ENCODE measurements at places on chromosomes 3 and 15. TPM values are rescaled to one million over a fixed set of nuclear protein-coding genes. Genes with fewer than 3 reads are reported as not detected.

The ALDH1L1 gene
- total RNA-seq = 65.3 TPM

DNA sequence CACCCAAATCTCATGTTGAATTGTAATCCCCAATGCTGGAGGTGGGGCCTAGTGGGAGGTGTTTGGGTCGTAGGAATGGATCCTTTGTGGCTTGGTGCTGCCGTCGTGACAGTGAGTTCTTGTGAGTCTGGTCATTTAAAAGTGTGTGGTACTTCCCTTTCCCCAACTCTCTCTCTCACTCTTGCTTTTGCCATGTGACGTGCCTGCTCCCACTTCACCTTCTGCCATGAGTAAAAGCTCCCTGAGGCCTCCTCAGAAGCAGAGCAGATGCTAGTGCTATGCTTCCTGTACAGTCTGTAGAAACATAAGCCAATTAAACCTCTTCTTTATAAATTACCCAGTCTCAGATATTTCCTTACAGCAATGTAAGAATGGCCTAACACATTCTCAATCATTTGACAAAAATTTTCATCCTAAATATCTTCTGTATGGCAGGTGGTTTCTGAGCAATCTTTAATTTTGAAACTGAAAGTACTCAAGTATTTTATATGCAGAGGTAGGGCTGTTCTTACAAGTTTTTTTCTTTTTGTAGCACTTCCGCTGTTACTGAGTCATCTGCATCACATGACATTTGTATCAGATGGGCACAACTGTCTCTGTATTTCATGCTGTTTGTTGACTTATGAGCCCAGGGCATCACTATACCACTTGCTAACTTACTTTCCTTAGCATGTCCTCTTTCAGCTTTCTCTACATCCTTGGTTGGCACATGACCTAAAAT lies 8.8 kb downstream of the RPL39L start:
- H3K27ac ChIP-seq = no peak overlapping the region
- H3K27me3 ChIP-seq = no peaks in the 10 kb centered on the region

GRCh38 chr15:31435261-31435911 lies 108.8 kb downstream of the KLF13 start:
- H3K36me3 ChIP-seq = no peaks in the 10 kb centered on the region
- peak overlapping the region; percentile 48 for H3K27ac ChIP-seq
- peaks cover 15% of the 10 kb centered on the region for H3K4me1 ChIP-seq
- peak; percentile 84 for DNase-seq
- H3K27me3 ChIP-seq = no peaks in the 10 kb centered on the region
- no peak overlapping the region for H3K4me3 ChIP-seq

The SEMA3G gene
- total RNA-seq = 13.2 TPM

GRCh38 chr15:58538225-58538727 lies 106.5 kb downstream of the LIPC start:
- H3K36me3 ChIP-seq = no peaks in the 10 kb centered on the region
- H3K27me3 ChIP-seq = no peaks in the 10 kb centered on the region
- H3K27ac ChIP-seq = no peak overlapping the region

DNA sequence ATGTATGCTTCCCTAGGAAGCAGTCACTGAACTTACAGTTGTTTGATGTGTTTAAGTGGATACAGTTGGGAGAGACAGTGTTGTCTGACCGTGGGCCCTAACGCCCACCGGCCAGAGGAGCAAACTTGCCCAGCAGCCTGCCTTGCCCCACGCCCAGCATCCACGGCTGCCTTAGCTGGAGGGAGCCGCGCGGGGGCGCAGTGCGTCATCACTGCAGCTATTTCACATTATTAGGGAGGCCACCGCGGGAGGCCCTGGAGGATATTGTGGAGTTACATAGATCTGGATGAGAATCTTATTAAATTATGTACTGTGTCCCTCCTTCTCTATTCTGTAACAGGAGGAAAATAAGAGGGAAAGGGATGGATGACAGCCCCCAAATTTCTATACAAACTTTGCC lies 267.2 kb downstream of the GABRG3 start:
- H3K27me3 ChIP-seq = no peaks in the 10 kb centered on the region
- H3K36me3 ChIP-seq = no peaks in the 10 kb centered on the region
- H3K4me3 ChIP-seq = no peak overlapping the region

- no peaks in the 10 kb centered on the region for H3K36me3 ChIP-seq
- no peak overlapping the region for H3K27ac ChIP-seq
Measured at GRCh38 chr3:123880998-123881561, 3.1 kb downstream of the MYLK start.

DNA sequence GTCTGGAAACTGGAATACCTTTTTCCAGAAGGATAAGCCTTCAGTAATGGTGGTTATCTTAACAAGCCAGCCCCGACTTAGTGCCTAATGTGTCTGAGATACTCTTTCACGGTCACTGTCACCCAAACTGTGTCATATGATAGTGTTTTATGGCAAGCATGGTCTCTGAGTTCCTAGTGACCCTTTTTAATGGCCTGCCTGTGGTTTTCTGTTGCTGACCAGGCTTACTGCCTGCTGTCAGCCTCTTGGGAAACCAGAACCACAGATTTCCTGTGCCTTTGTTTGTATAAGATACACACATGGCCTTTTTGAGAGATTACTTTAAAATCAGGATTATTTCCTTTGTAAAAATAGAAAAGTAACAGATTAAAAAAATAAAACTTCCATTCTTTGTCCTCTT lies 22.4 kb downstream of the HPS3 start:
- peaks cover 12% of the 10 kb centered on the region for H3K36me3 ChIP-seq
- peaks cover 5% of the 10 kb centered on the region for H3K4me1 ChIP-seq
- DNase-seq = no peak
- no peak overlapping the region for H3K27ac ChIP-seq
- H3K4me3 ChIP-seq = no peak overlapping the region
- H3K27me3 ChIP-seq = no peaks in the 10 kb centered on the region

The EIF4E3 gene
- total RNA-seq = 8.2 TPM

DNA sequence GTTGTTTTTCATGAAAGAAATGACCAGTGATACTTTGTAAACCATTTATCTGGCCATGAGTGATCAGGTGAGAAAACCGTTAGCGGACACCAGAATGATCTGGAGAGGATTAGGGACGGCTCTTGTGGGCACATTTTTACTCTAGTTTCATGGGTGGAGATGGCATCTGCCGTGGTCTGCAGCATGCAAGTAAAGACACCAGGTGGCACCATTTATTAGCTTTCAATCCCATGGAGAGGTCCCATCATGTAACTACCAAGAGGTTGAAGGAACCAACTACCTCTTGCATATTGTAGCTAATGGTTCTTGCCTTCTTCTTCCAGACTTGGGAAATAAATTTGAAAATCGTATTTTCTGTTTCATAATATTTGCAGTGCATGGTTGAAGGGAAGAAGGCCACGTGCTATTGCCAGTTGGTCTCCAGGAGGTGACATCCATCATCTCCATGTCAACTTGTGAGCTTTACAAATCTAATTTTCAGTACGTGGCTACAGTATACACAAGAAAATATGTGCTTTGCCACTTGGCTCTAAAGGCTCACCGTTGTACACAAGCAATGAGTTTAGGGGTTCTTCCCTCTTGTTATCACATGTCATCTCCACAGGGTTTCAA lies 1.5 kb upstream of the MAPKBP1 start:
- peak; percentile 56 for DNase-seq
- H3K4me1 ChIP-seq = peaks cover 37% of the 10 kb centered on the region
- no peaks in the 10 kb centered on the region for H3K36me3 ChIP-seq
- H3K4me3 ChIP-seq = no peak overlapping the region
- H3K27me3 ChIP-seq = no peaks in the 10 kb centered on the region

The TRH gene
- not detected for total RNA-seq

The SYNPR gene
- 0.52 TPM for total RNA-seq

DNA sequence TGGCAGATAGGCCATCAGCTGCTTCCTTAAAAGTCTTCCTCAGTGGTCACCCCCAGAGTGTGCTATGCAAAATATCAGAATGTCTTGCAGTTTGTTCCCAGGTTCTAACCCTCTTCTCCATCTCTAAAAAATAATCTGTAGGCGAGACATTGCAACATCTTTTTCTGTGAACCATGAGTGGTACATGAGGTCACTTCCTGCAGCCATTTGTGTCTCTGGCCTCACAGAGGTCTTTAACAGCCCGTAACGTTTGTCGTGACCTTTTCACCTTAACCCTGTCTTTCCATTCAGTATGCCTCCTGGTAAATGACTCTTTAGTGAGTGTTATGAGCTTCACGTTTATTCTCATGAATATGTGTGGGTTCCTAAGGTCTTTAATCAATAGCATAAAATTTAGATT lies 145.4 kb downstream of the KLHL25 start:
- H3K27me3 ChIP-seq = no peaks in the 10 kb centered on the region
- H3K36me3 ChIP-seq = peaks cover 2% of the 10 kb centered on the region
- no peak for DNase-seq
- no peak overlapping the region for H3K27ac ChIP-seq

The IL5RA gene
- total RNA-seq = not detected

The EPHA6 gene
- total RNA-seq = 0.52 TPM

The ADGRG7 gene
- total RNA-seq = not detected

- no peak for DNase-seq
- no peak overlapping the region for H3K4me3 ChIP-seq
- no peak overlapping the region for H3K27ac ChIP-seq
Measured at GRCh38 chr3:67937498-67938118, 283.2 kb upstream of the SUCLG2 start.

- no peak overlapping the region for H3K27ac ChIP-seq
- H3K4me3 ChIP-seq = no peak overlapping the region
- H3K27me3 ChIP-seq = no peaks in the 10 kb centered on the region
- H3K4me1 ChIP-seq = peaks cover 5% of the 10 kb centered on the region
Measured at GRCh38 chr15:77482570-77482969, 61.9 kb downstream of the HMG20A start.

- peak overlapping the region; percentile 14 for H3K27ac ChIP-seq
- peaks cover 16% of the 10 kb centered on the region for H3K4me1 ChIP-seq
- no peaks in the 10 kb centered on the region for H3K27me3 ChIP-seq
- no peak for DNase-seq
- no peaks in the 10 kb centered on the region for H3K36me3 ChIP-seq
- H3K4me3 ChIP-seq = no peak overlapping the region
Measured at GRCh38 chr3:64756398-64756986, 68.7 kb upstream of the ADAMTS9 start.

GRCh38 chr3:134517791-134518190 lies 31.9 kb downstream of the CEP63 start:
- no peaks in the 10 kb centered on the region for H3K36me3 ChIP-seq
- no peaks in the 10 kb centered on the region for H3K4me1 ChIP-seq
- H3K27ac ChIP-seq = no peak overlapping the region
- DNase-seq = no peak
- H3K27me3 ChIP-seq = no peaks in the 10 kb centered on the region
- no peak overlapping the region for H3K4me3 ChIP-seq

GRCh38 chr3:71994203-71994602 lies 209.3 kb upstream of the PROK2 start:
- no peaks in the 10 kb centered on the region for H3K36me3 ChIP-seq
- no peaks in the 10 kb centered on the region for H3K4me1 ChIP-seq
- no peak overlapping the region for H3K27ac ChIP-seq

GRCh38 chr3:156787926-156788663 lies 38.1 kb upstream of the LEKR1 start:
- no peak for DNase-seq

- H3K27me3 ChIP-seq = no peaks in the 10 kb centered on the region
- no peak overlapping the region for H3K27ac ChIP-seq
- H3K4me1 ChIP-seq = no peaks in the 10 kb centered on the region
- H3K36me3 ChIP-seq = no peaks in the 10 kb centered on the region
- no peak overlapping the region for H3K4me3 ChIP-seq
- DNase-seq = no peak
Measured at GRCh38 chr15:93980261-93980911, 251.0 kb upstream of the MCTP2 start.

The GRAMD1C gene
- total RNA-seq = 27.0 TPM

DNA sequence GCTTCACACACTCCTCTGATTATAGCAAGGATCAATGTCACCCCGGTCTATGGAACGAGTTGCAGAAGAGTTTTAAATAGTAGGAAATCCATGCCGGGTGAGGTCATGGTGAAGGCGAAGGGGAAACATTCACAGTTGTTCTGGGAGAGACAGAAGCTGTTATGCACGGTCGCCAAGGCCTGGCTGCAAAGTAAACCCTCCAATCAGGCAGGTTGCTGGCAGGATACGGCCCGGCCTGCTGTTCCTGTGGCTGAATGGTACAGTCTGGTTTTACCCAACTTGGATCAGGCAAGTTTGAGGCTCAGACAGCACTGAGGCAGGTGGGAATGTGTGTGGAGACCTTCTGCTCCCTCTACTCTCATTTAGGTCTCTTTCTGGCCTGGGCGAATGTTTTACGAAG lies 45.3 kb upstream of the ATP2B2 start:
- H3K4me1 ChIP-seq = no peaks in the 10 kb centered on the region
- H3K27me3 ChIP-seq = no peaks in the 10 kb centered on the region
- no peak overlapping the region for H3K27ac ChIP-seq
- no peaks in the 10 kb centered on the region for H3K36me3 ChIP-seq
- no peak overlapping the region for H3K4me3 ChIP-seq

DNA sequence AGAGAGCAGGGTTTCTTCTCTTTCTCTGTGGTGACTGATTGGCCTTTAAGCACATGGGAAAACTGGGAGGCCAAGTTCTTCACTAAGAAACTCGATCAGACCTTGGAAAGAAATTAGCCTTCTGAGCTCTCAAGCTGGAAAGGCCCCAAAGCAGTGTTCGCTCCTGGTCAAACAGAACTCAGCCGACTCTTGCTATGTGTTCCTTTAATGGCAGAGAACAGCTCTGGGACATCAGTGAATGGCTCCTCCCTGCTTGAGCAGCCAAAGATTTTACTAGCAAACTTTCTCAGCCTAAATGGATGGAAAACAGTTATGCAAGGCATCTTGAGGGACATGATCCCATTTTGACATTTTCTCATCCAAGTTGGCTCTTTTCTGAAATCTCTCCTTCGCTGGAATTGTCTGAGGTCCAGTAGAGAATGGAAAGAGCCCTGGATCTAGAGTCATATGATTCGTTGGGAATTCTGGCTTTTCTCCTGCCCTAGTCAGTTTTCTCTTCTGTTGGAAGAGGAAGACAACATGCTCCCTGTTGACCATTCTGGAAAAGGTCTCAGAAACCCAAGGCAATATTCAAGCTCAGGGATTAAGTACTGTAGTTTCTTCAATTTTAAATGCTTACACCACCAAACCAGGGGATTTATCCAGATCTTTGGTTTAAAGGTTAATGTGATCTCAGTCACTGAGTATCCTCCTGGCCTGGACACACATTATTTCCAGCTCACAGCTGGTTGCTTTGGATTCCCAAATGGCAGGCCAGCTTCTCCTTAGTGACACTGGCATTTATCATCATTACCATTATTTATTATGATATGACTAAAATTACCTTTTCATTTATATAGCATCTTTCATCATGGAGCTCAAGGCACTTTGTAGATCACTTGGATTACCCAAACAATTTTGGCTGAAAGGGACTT lies 319.6 kb downstream of the AGBL1 start:
- no peak overlapping the region for H3K4me3 ChIP-seq
- no peak for DNase-seq
- H3K27ac ChIP-seq = no peak overlapping the region
- no peaks in the 10 kb centered on the region for H3K36me3 ChIP-seq
- no peaks in the 10 kb centered on the region for H3K4me1 ChIP-seq

GRCh38 chr3:69541711-69542088 lies 155.8 kb upstream of the FRMD4B start:
- peaks cover 6% of the 10 kb centered on the region for H3K27me3 ChIP-seq
- no peaks in the 10 kb centered on the region for H3K36me3 ChIP-seq
- no peak overlapping the region for H3K27ac ChIP-seq
- no peak for DNase-seq
- H3K4me1 ChIP-seq = peaks cover 16% of the 10 kb centered on the region

- H3K27me3 ChIP-seq = no peaks in the 10 kb centered on the region
- no peak overlapping the region for H3K4me3 ChIP-seq
- H3K27ac ChIP-seq = peak overlapping the region; percentile 45
- H3K4me1 ChIP-seq = peaks cover 34% of the 10 kb centered on the region
Measured at GRCh38 chr3:184380185-184380626, 352 bp downstream of the CHRD start.

The THOC7 gene
- 26.0 TPM for total RNA-seq
